T-helper 22 cell (primary cell): ENCODE measurements at places on chromosomes 7 and 10.

DNA sequence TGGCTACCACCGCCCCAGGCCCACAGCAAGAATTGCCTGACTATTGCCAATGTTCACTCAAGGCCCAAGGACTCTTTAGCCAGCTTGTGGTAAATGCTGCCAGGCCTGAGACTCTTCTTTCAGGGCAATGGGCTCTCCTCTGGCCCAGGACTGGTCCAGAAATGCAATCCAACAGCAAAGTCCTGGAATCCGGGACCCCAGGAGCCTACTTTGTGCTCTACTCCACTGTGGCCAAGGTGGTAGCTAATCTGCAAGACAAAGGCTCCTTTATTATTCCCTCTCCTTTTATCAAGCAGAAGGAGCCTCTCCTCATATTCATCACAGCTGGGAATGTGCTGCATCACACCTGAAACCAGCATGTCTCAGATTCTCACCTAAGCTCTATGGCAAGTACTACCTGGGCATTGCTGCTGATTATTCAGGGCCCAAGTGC lies 107.6 kb upstream of the PRSS58 start:
- no peak for DNase-seq

GRCh38 chr10:120115959-120116358 lies 223.4 kb downstream of the SEC23IP start:
- DNase-seq, result no peak

DNA sequence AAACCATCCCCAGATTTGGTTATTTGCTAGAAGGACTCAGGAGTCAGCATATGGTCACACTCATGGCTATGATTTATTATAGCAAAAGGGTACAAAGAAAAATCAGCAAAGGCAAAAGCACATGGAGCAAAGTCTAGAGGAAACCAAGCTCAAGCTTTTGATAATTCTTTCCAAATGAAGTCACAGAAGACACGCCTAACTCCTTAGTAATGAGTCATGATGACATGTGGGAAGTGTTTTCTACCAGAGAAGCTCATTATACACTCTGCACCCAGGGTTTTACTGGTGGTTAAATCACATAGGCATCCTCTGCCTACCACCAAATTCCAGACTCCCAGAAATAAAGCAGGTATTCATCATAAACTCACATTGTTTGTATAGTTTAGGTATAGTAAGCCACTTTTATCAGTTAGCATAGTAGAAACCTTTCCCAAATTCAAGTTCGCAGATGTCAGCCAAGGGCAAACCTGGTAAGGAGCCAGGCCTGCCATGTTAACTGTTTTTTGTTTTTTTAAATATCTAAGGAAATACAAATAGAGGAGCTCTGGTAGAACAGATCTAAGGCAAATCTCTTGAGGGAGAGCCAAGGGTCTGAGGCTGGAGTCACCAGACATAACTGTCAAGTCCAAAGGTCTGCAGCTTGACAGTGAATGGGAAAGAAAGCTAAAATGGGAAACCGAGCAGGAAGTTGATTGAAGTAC lies 15.4 kb upstream of the HIBADH start:
- DNase-seq, result no peak

DNA sequence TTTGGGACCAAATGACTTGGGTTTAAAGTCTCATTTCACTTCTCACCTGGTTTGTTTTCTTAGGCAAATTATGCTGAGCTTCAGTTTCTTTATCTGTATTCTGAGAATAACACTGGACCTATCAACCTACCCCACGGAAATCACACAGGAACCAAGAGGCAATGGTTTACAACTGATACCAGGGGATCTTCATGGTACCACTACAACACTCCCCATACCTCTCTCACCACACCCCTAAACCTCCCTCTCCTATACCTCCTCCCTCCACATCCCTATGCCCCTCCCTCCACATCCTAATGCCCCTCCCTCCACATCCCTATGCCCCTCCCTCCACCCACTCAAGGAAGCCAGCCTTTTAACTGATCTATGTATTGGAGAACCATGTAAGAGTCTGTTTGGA lies 9.9 kb downstream of the FAM204A start:
- no peak for DNase-seq

GRCh38 chr10:24292304-24293293 lies 83.7 kb downstream of the KIAA1217 start:
- no peak for DNase-seq

DNA sequence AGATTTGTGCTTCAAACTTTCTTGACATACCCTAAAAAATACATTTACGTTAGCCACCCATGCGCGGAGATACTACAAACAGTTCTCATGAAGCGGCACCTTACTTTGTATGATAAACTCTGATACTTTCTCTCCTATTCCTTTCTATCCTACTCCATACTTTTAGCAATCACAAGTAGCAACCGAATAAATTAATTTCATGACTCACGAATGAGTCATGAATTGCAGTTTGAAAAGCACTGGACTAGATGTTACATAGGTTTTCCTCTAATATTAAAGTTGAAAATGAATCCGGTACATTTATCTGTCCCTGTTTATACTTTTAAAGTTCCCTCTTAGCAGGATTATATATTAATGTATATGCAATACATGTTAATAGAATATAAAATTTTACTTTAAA lies 67.6 kb downstream of the CUBN start:
- no peak for DNase-seq
